Omental fat pad (tissue), 4 donors: ENCODE measurements at places on chromosomes 11 and 22. TPM values are rescaled to one million over a fixed set of nuclear protein-coding genes. Genes with fewer than 3 reads are reported as not detected.

DNA sequence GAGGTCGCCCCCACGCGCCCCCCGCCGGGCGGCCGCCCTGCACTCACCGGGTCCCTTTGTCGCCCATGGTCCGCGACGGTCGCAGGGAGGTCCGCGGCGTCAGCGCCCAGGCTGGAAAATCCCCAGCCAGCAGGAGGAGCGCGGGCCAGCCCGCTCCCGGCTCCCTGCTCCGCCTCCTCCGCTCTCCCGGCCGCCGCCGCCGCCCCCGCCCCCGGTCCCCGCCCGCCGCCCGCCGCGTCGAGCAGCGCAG, at the start of gene ARRB1:
TSS of gene ARRB1 (minus strand) at position 121 of the 250 bp plus-strand sequence. CDS start at position 67, 54 bp downstream.
- DNase-seq, result no peak

DNA sequence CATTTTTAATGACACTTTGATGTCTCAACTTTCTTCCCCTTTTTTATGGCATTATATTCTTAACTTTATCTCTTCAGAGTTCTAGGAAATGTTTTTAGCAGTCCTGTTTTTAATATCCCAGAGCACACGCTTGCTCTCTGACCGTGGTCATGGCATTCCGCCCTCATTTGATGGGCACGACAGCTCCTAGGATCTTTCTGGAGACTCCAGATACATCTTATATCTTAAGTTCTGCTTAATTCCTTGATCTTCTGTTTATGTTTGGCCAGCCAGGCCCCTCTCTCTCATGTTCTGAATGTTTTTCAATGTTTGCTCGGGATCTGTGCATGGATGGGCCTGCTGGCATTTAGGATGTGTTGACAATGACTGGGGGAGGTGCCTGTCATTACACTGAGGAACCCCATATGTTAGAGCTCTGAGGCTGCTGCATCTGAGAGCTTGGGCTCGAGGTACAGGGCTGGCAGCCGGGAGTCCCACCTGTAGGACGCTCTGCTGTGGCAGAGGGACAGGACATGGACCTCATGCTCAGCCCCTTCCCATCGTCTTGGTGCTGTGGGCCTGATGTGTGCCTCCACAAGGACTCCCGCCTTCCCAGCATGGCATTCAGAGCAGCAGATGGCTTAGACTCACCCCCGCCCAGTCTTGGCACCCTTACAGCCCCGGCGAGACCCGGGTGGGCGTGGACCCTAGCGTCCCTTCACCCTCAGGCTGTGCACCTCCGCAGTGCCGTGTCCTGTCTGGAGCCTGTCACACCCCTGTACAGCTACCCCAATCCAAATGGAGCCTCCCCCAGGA, 75.0 kb downstream of the CDKN1C start:
- DNase-seq, result no peak

GRCh38 chr11:114089748-114090147, 30.2 kb downstream of the ZBTB16 start:
- no peak for DNase-seq

DNA sequence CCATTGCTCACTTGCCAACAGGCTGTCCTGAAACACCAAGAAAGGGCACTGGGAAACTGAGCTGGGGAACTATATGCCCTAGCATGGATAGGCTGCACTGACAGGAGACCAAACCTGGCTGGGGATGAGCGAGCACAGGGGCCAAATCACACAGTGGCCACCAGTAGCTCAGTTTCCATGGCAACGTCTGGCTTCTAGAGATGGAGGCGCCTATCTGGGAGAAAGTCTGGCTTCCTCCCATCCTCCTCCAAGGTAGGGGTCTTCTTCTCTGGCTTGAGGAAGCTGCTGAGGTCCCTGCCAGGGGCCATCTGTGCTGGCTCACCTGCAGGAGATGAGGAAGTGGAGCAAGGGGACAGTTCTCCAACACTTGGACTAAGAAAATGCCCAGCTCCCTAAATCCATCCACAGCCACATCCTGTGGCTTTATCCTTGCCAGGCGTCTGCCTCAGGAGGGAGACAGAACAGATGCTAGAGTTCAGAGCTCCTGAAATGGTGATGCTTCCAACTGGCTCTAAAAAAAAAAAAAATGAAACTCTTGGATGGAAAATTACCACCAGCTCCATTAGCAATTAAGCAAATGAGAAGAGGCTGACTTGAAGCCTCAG, 48.3 kb downstream of the SYT13 start:
- no peak for DNase-seq

- DNase-seq, result no peak
Measured at GRCh38 chr11:58330861-58331260, 28.0 kb downstream of the OR5B17 start.

Gene SLC16A8
- 0.24 TPM for total RNA-seq

Gene TSPAN32
- total RNA-seq, result 2.0 TPM

Gene NOX4
- total RNA-seq, result 36.0 TPM
